ENCODE measurements at places on chromosomes 11 and 22. TPM values are rescaled to one million over a fixed set of nuclear protein-coding genes. Genes with fewer than 3 reads are reported as not detected.

PTGDR2 gene
- total RNA-seq = 2.3 TPM

- DNase-seq = no peak
Measured at GRCh38 chr11:99260696-99261095, 239.9 kb downstream of the CNTN5 start.

GRCh38 chr11:120254788-120255518, 15.0 kb downstream of the POU2F3 start:
- DNase-seq = no peak

CYB5R2 gene
- not detected for total RNA-seq

PIK3IP1 gene
- 534 TPM for total RNA-seq

DNA sequence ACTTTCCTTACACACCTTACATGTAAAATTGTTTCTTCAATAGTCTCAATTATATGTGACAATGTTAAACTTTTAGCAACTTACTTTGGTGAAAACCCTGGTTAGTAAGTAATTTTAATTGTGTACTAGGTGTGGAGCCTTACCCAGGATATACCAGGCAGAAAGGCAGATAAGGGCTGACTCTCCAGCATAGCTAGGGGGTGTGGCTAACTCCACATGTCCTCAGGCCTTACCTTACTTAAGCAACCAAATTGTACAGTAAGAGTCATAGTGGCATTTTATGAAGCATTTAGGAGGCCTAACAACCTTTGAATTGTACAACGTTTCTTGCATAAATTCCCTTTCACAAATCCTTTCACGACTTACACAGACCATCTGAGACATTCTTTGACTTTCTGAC, 118.2 kb upstream of the OR9Q1 start:
- DNase-seq = no peak

Data from CD4-positive, CD25-positive, alpha-beta regulatory T cell (primary cell).